HT-29 (cell line): ENCODE measurements at places on chromosomes 11 and 22. TPM values are rescaled to one million over a fixed set of nuclear protein-coding genes. Genes with fewer than 3 reads are reported as not detected.

The CD82 gene
- total RNA-seq, result 159 and 173 TPM in 2 replicates

The IGSF9B gene
- total RNA-seq, result 5.6 TPM in 2 replicates

The SLCO2B1 gene
- total RNA-seq, result 0.55 and 1.9 TPM in 2 replicates

The MISFA gene
- 0.76 and 1.0 TPM in 2 replicates for total RNA-seq

The PPFIBP2 gene
- 25.7 and 31.4 TPM in 2 replicates for total RNA-seq

The MYO18B gene
- total RNA-seq, result not detected in 2 replicates
